Stimulated activated CD4-positive, alpha-beta T cell treated with anti-CD3 and anti-CD28 coated beads, Interleukin-12 subunit alpha, Interleukin-12 subunit beta, amount 100 ng/mL, for 48 hours (primary cell): ENCODE measurements at places on chromosomes 2 and 18.

GRCh38 chr18:12574494-12575185 is 83.3 kb downstream of the SPIRE1 start:
- no peak for DNase-seq

GRCh38 chr2:100408104-100408503 is 9.4 kb downstream of the CHST10 start:
- no peak for DNase-seq

GRCh38 chr2:150266931-150267330 is 220.5 kb downstream of the RND3 start:
- no peak for DNase-seq

DNA sequence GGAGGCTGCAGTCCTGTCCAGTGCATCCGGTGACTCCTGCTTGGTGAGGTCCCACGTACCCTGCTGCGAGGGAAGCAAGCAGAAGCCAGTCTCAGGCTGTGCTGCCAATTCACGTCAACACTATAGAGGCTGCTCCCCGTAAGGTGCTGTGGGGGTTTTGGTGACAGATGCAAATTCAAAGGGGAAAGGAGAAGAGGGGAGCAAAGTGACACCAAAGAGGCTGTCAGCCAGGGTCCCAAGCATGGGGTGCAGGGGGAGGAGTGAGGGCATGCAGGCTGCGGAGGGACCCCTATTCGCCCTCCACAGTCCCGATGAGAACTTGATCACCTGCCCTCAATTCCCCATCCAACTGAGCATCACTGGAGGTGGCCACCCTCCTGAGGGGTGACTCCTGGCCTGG is 179.4 kb upstream of the HS6ST1 start:
- no peak for DNase-seq

DNA sequence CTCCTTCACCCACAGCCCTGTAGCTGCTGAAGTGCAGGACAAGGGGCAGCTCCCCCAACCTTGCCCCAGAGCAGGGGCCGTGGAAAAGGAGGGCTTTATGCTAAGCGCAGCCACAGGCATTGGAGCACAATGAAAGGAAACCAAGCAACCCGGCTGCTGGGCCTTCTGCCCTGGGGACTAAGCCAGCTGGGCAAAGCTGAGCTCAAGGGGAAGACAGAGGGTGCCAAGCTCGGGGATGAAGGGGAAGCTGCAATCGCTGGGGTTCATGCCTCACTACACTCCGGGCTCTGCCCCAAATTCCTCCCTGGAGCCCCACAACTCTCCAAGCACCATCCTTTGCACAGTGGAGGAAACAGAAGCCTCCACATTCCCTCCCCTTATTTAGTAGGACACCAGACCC is 12.4 kb downstream of the SFXN5 start:
- DNase-seq, result no peak

GRCh38 chr2:85648619-85649018 is 19.4 kb downstream of the SFTPB start:
- DNase-seq, result no peak

- no peak for DNase-seq
Measured at GRCh38 chr18:7982216-7982615, 415.1 kb downstream of the PTPRM start.

GRCh38 chr2:22817197-22817596 is 567.8 kb upstream of the KLHL29 start:
- DNase-seq, result no peak

DNA sequence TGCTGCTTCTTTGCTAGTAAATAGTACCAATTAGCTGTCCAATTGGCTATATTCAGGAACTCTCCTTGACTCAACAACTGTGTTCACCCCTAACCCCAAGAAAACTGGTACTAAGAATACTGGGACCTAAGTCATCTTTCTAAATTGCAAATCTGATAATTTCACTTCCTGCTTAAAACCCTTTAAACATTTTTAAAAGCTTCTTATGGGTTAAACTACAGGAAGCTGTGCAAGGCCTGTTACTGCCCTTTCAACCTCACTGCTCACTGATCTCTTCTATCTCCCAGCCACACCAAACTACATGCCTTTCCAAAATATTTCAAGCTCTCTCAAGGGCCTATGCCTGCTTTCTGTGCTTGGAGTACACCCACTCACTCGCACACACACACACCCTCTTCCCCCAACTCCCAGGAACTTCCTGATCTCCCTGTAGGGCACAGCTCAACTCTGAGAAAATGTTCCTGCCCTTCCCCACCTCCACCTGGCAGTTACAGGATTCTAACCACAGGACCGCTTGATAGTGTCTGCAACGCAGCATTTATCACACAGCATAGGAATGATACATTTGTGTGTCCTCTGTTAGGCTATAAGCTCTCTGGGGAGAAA is 6.7 kb downstream of the LMAN1 start:
- DNase-seq, result no peak

DNA sequence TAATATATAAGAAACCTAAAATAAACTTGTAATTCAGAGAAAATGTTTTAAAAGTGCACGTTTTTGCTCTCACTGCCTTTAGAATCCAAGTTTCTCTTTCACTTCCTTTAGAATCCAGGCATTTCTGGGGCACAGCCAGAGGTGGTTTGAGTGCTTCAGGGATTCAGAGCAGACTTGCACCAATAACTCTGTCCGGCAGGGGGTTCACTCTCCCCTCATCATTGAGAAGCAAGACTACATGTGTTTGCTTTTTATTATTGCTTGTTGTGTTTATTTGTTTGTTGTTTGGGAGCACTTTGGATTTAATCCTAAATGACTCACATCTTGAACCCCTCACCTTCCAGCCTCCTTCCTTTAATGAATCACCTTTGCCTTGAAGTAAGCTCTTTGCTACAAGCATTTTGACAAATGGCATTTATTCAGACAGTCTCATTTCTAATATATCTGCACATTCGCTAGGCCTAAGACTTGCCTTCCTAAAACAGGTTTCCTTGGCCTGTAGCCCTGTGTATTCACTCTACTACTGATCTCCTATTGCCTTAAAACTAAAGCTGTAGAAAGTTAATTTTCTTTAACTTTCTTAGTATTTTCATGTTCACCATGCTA is 233.5 kb upstream of the ATP5MC3 start:
- DNase-seq, result no peak

DNA sequence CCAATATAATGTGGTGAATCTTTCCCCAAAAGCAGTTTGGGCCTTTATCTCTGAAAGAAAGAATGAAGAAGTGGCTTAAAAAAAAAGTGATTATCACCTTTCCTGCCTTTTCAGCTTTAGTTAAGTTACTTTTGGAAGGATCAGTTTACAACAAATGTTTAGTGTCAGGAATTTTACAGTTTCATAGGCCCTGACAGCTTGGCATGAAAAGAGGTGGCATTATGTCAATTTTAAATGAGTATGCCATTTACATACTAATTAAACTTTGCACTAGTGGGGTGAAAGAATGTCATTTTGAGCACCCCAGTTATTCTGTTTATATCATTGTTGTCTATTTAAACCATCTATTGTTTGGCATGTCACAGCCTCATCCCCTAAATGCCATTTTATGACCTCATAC is 763.5 kb upstream of the FANCL start:
- DNase-seq, result no peak

DNA sequence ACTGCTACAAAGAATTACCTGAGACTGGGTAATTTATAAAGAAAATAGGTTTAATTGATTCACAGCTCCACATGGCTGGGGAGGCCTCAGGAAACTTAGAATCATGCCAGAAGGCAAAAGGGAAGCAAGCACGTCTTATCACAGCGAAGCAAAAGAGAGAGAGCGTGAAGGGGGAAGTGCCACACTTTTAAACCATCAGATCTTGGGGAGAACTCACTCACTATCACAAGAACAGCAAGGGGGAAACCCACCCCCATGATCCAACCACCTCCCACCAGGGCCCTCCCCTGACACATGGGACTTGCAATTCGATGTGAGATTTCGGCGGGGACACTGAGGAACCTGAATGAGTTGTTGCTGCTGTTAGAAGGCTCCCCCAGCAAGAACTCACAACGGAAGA is 220.2 kb upstream of the PIEZO2 start:
- DNase-seq, result no peak

DNA sequence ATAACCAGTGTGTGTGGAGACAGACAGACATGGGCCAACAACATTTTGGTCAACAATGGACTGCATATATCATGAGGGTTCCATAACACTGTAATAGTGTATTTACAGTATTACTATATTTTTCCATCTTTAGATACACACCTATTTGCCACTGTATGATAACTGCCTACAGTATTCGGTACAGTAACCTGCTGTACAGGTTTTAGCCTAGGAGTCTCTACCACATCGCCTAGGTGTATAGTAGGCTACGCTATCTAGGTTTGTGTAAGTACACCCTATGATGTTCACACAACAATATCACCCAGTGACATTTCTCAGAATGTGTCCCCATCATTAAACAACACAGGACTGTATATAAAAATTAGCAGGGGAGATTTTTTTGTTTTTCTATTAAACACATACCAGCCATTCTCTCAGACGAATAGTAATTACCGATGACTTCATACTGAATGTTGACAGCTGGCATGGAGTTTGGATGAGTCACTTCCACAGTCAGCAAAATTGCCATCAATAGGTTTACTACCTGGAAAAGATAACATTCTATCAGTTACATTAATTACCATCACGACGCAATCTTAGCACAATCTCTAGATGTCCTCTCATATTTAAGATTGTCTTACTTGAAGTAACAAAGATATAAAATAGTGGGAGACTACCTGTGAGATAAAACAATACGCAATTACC is 10.8 kb downstream of the LAPTM4A start:
- no peak for DNase-seq

- DNase-seq, result no peak
Measured at GRCh38 chr2:45982096-45982495, 315.1 kb upstream of the EPAS1 start.
